NCI-H1436 (cell line): ENCODE measurements at places on chromosomes 6 and 20.
A peak's percentile ranks its signal among the peaks of the same experiment; 100 is the strongest.

- no peak for DNase-seq
Observed at GRCh38 chr6:163668061-163668426, 253.5 kb downstream of the QKI start.

DNA sequence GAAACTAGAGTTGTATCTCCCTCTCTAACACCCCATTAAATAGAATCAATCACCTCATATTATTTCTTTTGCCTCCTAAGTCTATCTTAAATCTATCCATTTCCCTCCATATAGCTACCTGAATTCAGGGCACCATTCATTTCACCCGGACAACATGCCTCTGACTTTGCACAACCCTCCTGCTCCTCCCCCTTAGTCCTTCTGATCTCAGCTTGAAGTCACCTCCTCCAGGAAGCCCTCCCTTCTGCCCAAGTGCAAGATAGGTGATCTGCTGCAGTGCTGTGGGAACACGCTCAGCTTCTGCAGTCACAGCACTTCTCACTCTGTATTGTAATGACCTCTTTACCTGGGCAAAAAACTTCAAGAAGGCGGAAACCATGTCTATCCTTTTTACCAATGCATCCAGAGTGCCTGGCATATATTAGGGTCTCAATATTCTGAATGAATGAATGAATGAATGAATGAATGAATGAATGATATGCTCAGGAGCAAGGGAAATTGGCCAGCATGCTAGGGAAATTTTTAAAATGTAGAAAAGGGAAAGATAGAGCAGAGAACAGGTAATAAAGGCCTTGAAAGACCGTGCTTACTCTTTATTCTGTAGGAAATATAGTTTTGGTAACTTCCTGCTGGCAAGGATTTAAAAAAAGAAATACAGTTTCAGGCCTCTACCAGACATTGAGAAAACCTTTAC, 41.7 kb downstream of the MBOAT1 start:
- DNase-seq, result no peak

DNA sequence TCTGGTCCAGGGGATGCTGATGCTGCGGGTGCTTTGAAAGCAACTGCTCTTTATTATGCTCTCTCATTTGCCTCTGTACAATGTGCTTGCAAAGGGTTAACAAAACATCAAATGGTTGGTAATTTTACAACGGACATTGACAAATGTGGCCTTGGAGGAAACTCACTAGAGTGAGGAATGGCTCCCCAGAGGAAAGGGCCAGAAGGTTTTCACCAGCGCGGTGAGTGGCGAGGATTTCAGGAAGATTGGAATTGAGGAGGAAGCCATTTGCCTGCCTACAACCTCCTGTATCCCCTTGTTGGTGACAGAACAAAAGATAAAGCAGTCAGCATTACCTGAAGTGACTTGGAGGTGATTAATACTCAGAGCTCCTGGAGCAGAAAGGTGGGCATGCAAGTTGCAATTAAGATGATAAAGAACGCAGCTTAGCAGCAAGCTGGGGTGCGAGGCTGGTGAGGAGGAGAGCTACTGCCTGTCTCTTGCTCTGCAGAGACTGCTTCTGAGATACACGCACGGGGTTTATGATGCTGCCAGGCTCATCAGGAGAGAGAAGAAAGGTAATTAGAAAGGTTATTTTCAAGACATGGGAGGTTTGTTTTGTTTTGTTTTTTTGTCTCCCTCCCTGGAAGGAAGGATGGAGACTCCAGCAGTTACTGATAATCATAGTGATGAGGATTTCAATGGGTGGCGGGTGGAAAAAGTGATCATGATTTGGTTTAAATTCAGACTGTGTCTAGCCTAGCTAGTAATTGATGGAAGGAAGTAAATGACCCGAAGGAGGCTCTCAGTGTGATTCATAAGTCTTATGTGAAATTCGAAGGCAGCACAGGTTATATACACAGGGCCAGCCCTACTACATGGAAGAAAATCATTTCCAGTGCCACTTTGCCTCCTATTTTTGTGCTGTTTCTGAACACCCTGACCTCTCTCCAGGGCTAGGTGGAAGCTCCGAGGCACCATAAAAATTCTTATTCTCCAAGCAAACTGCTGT, 141.6 kb upstream of the DTNBP1 start:
- DNase-seq, result peak; percentile 32

DNA sequence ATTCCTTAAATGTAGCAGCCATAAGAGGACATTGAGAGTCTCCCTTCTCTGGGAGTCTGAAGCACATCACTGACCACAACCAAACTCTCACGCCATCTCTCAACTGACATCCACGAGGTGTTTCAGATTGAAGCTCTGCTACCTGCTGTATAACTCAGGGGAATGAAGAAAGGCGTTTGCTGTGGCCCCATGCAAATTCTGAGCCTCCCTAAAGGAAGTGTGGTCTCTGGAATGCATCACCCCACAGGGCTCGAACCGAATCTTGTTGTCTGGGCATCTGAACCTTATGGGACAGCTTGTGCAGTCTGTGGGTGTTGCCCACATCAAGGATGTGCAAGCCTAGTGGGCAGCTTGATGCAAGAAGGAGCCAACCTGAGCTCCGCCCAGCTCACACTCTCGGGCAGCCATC, 10.9 kb downstream of the PMEPA1 start:
- no peak for DNase-seq

DNA sequence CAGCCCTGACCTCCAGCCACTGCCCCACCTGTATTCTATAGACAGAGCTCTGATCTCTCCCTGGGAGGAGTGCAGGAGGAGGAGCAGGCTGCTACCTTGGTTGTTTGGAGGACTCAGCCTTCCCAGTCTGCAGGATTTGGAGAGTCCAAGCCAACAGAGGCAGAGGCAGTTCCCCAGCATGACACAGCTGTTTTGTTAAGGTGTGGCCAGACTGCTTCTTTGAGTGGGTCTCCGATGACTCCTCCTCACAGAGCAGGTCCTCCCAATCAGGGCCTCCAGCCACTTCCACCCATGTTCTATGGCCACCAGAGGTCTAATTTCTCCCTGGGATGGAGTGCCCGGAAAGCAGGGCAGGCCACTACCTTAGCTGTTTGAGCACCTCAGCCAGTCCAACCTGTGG, 203.5 kb downstream of the HACE1 start:
- DNase-seq, result no peak

GRCh38 chr6:166105341-166106075, 62.1 kb downstream of the TBXT start:
- DNase-seq, result no peak

GRCh38 chr6:96899451-96899998, 1.8 kb upstream of the NDUFAF4 start:
- DNase-seq, result no peak

GRCh38 chr6:106300944-106301343, 24.6 kb downstream of the ATG5 start:
- DNase-seq, result peak; percentile 10

DNA sequence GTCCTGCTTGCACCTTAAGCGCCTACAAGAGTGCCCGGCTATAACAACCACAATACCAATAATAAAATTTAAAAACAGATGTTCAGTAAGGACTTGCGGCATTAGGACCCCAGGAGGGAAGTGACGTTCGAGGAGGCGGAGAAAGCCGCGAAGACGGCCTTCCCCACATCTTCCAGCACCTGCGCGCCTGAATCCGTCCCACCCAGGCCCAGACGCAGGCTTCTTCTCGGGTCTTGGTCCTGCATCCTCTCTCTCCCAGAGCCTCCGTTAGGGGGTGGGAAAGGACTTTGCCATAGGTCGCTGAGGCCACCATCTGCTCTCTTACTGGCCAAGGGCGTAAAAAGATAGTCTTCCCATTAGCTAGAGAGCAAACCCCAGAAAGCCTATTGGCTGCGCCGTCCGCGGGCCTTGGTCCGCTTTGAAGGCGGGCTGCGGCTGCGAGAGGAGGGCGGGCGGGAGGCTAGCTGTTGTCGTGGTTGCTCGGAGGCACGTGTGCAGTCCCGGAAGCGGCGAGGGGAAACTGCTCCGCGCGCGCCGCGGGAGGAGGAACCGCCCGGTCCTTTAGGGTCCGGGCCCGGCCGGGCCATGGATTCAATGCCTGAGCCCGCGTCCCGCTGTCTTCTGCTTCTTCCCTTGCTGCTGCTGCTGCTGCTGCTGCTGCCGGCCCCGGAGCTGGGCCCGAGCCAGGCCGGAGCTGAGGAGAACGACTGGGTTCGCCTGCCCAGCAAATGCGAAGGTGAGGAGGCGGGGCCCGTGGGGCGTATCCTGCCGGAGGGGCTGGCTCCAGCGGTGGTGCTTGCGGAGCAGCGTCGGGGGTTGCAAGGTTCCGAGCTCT, at the start of gene CNPY3:
CNPY3 (plus strand) TSS at position 495 of the 835 bp plus-strand sequence; CDS start at position 586, 91 bp downstream.
- DNase-seq, result peak; percentile 94

DNA sequence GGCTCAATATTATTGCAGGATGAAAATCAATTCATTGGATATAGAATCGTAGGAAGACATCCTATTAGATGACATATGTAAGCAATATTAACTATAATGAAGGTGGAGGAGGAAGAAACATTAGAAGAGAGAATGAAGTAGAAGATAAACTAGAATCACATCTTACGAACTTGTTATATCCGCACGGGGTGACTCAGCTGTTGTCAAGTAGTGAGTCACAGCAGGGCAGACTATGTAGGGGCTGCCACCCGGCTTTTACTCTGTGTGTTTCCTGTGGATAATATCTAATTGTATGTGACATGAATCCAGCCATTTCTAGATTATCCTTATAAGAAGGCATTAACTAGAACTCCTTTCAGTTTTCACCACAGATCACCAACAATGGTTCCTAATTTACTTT, 520.2 kb downstream of the DOK5 start:
- no peak for DNase-seq

DNA sequence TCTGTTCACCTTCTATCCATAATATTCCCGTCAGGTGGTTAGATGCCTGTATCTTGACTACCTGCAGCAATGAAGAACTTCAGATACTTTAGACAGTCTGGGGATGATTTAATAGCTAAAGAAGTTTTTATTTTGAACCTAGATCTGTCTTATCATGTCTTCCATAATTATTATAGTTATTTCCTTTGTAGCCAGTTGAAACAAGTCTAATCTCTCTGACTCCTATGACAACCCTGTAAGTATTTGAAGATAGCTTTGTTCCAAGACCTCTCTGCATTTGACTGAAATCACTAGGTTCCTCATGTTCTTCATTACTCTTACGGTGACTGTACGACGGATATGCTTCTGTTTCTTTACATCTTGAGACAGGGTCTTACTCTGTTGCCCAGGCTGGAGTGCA, 316.6 kb upstream of the BMP2 start:
- no peak for DNase-seq

- DNase-seq, result no peak
Observed at GRCh38 chr6:124974771-124975377, 12.6 kb downstream of the RNF217 start.

- no peak for DNase-seq
Observed at GRCh38 chr6:166381381-166381732, 1.4 kb downstream of the MPC1 start.

- DNase-seq, result peak; percentile 47
Observed at GRCh38 chr20:47606414-47606982, 104.8 kb downstream of the NCOA3 start.

GRCh38 chr20:40282941-40283340, 406.1 kb downstream of the MAFB start:
- no peak for DNase-seq

DNA sequence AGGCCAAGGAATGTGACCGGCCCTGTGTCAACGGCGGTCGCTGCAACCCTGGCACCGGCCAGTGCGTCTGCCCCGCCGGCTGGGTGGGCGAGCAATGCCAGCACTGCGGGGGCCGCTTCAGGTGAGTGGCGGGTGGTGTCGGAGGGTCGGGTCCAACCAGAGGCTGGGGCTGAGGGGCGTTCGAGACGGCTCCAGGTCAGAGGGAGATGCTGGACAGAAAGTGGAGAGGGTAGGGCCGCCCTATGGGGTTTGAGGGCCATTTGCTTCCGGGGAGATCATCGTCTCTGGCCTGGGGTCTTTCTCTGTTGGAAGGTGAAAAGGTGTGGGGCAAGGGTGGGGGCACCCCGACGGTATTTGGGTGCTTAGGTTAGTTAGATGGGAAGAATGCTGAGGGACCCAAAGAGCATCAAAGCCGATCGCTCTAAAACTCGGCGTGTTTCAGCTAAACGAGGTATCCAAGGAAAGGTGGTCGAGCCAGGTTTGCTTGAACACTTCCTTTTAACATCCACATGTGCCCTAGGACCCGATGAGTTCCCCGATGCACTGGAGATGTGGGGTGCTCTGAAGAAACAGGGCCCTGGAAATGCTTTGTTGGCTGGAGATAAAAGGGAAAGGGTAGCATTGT, 691 bp downstream of the ATRN start:
- no peak for DNase-seq

GRCh38 chr6:166009385-166010031, 158.1 kb downstream of the TBXT start:
- no peak for DNase-seq

DNA sequence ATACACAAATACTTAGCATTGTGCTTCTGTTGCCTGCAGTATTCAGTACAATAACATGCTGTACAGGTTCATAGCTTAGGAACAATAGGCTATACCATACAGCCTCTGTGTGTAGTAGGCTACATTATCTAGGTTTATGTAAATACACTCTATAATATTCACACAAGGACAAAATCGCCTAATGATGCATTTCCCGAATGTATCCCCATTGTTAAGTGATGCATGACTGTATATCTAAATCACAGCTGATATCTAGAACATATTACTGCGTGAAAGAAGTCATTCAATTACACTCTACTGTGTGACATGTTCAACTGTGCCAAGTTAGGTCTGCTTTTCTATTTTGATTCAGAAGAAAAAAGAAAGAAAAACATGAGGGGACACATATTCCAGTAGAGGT, 633.5 kb downstream of the RFPL4B start:
- no peak for DNase-seq

DNA sequence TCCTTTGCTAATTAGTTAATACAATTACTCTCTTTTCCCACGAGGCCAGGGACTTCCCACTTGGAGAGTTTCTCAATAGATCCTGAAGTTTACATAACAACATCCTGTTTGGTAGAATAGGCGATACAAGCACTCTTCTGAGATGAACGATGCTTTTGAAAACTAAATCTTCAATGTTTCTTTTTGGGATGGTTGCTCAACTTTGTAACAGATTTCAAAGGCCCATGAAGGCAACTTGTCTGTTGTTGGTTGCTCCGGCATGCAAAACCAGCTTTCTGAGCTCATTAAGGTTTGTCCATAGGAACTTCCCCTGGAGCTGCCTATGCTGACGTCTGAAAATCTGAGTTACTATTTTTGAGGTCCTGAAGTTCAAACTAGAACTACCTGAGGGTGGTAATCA, 25.9 kb upstream of the ROS1 start:
- DNase-seq, result no peak

DNA sequence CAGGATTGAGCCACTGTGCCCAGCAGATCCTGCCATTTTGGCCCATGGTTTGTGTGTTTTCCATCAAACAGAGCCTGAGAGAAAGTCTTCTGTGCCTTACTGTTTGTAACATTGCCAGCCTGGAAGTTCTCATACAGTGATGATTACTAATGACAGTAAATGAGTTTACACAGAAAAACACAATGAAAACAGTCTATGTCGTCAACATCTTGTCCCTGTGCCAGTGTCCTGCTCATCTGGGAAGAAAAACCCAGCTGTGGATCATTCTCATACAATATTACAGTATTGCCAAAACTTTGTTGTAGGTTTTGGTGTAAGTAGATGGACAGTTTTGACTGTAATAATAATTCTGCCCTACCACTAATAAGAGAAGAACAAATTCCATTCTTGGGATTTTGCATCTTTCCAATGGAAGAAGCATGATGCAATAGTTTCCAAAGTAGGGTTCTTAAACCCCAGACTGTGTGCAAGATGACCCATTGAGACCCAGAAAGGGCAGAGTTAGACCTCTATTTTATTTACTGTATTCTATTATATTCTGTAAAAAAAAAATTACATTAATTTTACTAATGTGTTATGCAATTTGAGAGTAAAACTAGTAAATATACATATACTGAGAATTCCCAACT, 135.0 kb upstream of the JARID2 start:
- no peak for DNase-seq

GRCh38 chr6:140609956-140610355, 1235.5 kb upstream of the CITED2 start:
- DNase-seq, result no peak
